ENCODE measurements at places on chromosomes 3 and 15.

DNA sequence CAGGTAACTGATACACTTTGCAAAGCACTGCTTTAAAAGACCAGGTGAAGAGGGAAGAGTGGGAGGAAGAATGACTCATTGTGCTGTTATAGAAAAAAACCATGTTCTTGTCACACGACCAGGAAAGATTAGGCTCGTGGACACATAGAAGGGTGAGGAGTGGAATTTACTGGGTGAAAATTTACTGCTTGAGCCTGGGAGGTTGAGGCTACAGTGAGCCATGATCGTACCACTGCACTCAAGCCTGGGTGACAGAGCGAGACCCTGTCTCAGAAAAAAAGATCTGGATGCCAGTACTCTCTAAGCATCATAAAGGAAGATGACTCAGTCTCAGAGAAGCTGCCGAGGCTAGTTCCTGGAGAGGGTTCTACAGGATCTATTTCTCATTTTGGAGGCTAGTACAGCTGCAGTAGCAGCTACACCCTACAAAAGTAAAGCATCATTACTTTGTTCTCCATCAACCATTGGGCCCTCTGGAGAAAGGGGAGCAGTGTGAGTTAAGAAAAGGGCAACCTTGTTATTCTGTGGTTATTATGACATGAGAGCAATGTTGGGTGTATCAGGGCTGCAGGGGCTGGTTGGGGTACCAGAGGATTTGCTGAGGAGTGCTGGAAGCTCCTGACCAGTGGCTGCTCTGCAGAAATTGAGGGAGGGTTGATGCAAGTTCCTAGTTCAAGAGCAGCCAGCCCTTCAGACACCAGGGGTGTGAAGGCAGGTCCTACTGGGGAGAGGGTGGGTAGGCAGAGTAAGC lies 75.4 kb downstream of the CMTM8 start:
- no peak for DNase-seq

DNA sequence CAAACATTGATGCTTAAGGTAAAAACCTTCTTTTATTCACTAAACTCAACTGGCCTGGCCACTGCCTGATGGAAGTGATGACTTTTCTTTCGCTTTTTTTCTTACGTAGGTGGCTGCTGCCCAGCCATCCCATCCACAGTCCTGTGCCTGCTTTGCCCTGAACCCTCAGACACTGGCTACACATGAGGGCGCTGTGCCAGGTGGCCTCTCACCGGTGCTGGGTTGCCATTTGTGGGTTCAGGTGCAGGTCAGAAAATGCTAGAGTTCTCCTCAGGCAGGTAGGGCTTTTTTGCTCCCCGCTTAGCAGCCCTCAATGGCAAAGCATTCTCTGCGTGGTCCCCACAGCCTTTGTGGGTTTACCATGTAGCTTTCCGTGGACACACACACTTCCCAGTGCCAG lies 88.3 kb upstream of the PRR23E start:
- DNase-seq, result no peak

DNA sequence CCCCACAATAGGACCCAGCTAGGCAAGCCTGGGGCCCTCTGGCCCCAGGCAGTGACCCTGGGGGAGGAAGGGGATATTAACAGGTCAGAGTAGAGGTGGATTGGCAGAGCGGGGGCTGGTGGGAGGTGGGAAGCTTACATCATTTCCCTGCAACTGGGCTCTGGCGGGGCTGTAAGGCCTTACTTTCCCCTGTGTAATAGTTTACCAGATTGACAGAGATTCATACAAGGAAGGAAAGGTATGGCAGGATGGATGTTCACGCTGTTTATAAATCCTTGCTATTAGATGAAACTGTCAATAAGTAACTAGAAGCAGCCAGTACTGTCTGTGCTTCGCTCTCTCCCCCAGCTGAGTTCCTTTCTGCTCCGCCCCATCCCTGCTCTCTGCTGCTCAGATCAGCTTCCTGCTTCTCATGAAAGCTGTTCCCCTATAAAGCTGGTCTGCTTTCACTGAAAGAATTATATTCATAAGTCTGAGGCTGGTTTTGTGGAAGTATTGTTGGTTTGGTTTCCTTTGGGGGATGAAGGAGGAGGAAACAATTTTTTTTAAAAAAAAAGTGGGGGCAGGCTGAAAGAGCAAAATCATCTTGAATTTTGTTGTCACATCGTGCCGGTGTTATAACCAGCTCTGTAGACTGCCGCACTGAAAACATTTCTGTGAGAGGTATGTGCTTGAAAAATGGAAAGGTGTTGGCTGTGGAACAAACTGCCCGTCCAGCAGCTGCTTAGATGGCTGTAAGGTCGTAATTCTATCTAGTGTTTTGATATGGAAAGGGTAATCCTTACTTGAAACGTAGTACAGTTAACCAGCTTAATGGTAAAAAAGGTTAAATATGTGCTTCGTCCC lies 76.4 kb downstream of the BBX start:
- DNase-seq, result no peak

DNA sequence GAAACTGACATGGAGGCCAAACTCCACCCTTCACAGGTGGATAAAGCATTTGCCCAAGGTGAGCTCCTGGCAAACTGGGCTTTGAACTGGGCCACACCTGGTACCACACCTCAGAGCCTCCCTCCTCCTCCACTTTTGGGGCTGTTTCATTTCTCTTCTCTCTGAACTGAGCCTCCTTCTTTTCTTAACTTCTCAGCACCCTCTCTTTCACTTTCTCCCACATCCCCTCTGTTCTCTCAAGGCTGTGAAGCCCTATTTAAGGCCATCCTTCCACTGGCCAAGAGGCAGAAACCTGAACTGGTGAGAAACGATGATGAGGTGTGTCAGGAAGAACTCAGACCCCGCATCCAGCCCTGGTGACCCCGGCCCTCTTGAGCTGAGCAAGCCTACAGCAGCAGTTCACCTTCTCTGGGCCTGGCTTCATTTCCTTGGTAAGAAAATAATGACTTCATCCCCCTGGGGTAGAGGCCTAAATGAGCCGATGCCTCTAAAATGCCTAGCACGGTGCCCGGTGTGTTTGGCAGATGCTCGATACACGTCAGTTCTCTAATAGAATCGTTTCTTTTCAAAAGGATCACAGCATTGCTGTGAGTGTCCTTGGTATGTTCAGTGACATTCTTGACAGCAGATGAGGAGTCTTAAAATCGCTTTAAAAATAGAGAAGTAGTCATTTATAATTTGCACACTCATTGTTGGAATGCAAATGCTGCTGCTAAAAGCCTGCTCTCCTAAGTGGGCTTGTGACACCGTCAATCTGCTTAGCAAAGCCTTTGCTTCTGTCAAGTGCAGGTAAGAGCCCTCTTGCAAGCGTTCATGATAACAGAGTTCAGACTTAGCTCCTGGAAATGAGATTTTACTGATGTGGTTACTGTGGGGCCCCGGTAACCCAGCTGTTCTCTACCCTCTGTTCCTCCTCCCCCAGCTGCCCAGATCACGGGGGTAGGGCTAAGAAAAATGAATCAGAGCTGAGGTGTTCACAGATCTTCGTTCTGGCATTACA lies 97.7 kb upstream of the ATP2B2 start:
- DNase-seq, result no peak

DNA sequence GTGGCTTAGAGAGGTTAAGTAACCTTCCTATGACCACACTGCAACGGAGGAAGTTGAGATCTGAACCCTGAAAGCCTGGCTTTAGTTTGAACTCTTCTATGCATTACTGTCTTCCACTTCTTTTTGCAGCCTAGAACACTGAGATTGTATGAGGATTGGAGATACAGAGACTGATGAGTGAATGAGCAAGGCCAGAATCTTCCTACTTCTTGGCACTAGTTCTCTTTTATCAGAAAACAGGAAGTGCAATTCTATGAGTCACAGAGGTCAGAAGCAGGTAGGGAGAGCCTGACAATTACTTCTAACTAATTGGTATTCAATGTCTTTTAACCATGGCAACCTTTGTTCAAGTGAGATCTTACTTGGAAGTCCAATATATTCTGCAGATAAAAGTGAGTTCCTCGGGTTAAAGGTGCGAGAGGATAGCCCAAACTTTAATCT lies 219.0 kb downstream of the SHQ1 start:
- no peak for DNase-seq

GRCh38 chr15:101053261-101053660 lies 134.1 kb downstream of the LRRK1 start:
- no peak for DNase-seq

DNA sequence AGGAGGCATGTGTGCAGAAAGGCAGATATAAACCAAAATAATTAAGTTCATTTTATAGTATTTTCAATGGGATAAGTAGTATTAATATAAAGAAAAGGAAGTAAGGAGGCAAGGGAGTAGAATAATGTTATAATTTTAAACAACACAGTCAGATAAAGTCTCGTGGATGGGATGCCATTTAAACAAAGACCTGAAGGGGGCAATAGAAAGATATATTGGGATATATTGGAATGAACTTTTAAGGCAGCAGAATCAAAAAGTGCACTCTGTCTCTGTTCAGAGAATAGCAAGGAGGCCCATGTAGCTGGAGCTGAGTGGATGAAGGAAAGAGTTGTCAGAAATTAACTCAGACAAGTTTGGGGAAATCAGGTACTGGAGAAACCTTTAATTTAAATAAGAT lies 158.7 kb downstream of the CGGBP1 start:
- no peak for DNase-seq

DNA sequence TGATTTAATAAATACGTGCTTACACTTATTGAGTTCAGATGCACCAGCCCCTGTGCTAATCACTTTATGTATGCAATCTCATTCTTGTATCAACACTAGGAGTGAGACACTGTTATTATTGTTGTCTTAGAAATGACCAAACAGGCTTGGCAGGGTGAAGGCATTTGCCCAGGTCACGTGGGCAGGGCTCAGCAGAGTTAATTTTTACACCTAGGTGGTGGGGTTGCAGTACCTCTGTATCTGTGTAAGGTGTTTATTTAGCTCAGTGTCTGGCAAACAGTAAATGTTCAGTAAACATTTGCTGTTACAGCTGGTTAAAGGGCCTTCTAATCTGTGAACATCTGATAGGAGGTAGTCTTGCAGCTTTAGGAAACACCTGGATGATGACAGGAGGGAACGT lies 200.0 kb downstream of the CACNA2D3 start:
- DNase-seq, result peak; percentile 44

- DNase-seq, result peak; percentile 13
Measured at GRCh38 chr3:172279191-172279640, 169.0 kb downstream of the GHSR start.

DNA sequence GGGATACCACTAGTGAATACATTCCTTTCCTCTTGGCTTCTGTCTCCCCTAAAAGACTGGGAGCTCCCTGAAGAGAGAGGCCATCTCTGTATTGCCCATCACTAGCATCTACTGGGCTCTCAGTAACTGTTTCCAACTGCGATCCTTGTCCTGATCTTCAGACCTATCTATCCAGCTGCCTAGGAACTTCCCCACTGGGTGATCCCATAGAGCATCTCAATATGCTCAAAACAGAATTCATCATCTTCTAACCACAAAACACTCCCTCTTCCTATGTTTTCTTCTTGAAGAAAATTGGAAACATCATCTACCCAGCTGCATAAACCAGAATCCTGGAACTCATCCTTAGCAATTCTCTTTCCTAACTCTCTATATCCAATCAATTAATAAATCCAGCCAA lies 54.6 kb downstream of the PLD1 start:
- DNase-seq, result no peak

- DNase-seq, result no peak
Measured at GRCh38 chr15:49686599-49686998, 65.8 kb downstream of the DTWD1 start.

- no peak for DNase-seq
Measured at GRCh38 chr3:122484985-122485384, 29.8 kb downstream of the KPNA1 start.

GRCh38 chr15:33310481-33311311 lies at the start of gene RYR3:
RYR3 (plus strand) TSS chr15:33310967; CDS start chr15:33311046, 79 bp downstream.
- peak; percentile 30 for DNase-seq

DNA sequence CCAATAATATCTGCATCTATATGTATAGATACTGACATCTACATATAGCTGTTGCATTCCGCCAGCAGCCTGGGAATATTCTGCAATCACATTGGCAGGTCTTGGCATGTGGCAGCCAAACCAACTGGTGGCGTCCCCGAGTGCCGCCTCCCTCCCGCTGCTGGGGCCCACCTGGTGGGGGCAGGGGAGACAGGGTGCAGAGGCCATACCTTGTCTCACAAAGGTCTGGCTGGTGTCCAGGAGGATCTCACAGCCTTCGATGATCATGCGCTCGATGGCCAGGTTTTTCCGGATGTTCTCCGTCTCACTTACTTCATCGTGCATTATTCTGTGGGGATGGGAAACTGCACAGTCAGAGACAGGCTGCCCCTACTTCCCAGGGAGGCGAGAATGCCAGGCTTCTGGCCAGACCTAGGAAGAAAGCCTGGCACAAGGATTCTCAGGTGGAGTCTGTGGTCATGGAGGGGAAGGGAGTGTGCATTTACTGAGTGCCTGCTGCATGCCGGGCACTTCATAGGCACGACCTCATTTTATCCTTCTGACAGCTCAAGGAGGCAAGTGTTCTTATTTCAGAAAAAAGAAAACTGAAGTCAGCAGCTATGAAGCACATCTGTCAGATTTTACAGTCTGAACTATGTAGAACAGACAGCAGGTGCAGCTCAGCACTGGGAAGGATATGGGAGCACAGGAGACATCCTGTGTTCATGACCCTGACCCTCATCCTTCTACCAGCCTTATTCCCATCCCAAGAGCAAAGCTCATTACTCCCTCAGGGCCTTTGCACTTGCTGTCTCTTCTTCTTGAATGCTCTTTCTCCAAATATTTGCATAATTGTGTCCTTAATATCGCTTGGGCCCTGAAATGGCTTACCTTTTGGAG lies 62.8 kb downstream of the RASGRF1 start:
- no peak for DNase-seq

DNA sequence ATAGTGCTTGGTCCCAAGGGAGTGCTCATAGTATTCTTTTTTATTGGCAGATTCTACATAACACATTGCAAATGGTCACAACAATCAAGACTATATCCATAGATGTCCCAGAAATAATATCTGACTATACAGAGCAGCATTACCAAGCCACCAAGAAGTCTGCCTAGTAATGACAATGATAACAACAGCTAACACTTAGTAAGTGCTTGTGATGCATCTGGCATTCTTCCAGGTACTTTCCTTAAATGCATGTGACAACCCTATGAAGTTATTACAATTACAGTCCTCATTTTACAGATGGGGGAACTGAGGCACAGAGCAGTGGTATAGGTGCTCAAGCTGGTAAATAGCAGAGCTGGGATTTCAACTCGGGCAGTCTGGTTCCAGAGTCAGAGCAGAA lies 49.6 kb upstream of the ICE2 start:
- no peak for DNase-seq

DNA sequence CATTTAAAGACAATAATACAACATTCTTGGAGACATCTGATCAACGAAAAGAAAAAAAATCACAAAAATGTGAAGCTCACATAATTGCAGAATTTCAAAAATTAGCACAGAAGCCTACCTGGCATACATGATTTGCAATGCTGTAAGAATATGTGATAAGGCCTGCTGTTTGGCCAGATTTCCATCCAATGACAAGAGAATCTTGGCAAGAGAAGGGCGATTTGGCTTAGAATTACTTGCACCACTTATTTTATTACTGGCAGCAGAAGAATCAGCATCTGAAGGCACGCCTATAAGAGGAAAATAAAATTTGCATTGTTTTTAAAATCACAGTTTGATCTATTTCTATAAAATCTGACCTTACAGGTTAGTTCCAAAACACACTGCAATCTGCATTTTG lies 70.3 kb upstream of the OCA2 start:
- DNase-seq, result no peak

- no peak for DNase-seq
Measured at GRCh38 chr15:61762676-61763075, 297.6 kb downstream of the VPS13C start.

GRCh38 chr15:64582202-64582601 lies 121.8 kb downstream of the ZNF609 start:
- no peak for DNase-seq
